Epithelial cell of proximal tubule (primary cell): ENCODE measurements at places on chromosomes 6 and 20.

DNA sequence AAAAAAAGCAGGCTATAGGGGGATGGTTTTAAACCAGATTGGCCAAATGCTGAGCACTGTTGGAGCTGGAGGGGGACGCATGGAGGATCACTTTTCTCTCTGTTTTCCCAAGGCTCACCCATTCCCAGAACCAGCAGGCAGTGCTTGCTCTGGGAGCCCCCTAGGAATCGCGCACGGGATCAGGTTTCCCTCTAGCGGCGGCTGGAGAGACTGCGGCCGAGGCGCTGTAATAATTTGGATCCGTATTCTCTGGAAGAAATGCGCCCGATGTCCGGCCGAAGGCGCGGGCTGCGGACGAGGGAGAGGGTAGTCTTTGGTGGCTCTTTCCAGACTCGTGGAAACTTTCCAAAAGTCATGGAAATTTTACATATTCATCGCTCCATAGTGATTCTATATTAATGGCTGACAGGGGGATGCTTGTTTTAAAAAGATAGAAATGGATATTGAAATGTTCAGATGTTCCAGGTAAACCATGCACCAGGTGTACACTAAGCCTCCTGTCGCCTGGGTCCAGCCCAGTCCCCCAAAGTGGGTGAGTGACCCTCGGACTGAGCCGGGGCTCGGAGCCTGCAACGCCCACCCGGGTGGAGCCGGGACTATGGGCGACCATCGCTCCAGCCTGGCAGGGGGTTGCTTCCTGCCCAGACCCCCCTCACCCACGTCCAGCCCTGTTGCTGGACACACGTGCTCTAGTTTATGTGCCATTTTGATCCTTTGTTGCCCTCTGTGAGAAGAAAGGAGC, 78.7 kb upstream of the PHACTR3 start:
- DNase-seq = no peak

- DNase-seq = no peak
Observed at GRCh38 chr6:158287047-158287446, 25.2 kb upstream of the TULP4 start.

DNA sequence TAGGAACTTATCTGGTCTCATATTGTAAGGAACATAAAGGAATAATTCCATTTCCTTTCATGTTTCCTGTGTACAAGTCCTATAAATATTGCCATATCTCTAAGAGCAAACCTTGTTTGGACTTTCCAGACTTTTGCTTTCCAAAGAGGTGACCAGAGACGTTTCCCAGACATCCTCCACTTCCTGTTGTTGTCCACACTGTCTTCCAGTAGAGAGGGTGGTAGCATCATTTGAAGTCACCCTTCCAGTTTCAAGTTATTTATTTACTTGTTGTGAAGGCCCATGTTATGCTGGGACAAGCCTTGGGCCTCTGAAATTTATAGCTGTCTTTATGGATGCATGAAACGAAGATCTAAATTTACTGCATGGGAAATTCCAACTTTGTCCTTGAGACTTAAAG, 10.6 kb upstream of the TGM3 start:
- no peak for DNase-seq

DNA sequence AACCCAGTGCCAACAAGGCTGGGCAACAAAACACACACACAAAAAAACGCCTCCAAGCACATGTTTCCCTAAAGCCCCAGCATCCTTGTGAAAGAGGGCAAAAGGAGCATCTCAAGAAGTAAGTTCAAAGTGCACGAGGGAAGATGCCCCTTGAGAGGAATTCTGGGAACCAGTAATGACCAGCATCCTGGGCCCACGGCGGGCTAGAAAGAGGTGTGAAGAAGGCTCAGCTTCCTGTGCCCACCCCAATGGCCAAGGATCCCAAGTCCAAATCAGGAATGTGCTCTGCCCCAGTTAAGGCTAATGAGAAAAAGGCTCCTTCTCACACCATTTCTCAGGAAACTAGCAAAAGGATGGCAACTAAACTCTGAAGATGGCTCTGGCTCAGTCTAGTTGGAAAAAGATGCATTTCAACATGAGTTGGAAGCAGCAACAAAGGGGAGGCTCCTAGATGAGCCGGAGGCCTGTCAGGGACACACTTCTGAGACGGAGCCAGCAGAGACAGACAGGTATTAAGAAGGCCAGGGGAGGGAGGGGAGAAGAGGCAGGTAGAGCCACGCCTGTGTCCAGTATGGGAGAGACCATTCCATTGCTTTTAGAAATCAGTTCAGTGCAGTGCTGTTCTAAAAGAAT, 3.2 kb downstream of the RIMS4 start:
- no peak for DNase-seq

- no peak for DNase-seq
Observed at GRCh38 chr6:113920663-113921267, 50.2 kb downstream of the HDAC2 start.

DNA sequence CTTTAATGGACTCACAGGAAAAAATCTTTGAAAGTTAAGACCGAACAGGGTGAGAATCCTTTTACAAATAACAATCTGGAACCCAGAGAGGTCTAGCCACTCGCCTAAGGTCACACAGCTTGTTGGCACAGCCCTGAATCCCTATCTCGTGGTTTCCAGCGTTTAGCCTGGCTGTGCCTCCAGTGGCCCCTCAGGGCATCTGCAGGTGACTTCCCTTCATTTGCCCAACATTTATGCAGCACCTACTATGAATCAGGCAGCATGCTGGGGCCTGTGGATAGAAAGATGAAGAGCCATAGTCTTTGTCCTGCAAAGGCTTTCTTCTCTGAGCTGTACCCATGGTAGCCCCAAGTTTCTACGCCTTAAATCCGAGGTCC, 2.6 kb upstream of the NR2E1 start:
- no peak for DNase-seq

DNA sequence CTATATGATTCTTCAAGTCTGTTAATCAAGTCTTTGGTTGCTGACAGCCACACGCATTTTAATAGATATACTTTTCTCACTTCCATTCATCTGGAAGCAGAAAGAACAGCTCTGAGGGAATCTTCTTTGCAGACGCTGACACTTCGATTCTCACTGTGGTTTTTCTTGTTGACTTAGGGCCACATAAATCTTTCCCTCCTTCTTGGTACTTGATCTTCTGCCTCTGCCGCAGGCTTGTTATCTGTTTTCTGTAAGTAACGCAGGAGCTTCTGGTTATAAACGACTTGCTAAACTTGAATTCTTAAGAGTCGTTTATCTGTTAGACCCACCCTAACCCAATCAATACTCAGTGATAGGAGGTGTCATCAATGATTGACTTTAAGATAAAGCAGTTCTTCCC, 268.8 kb upstream of the SULF2 start:
- DNase-seq = no peak

- no peak for DNase-seq
Observed at GRCh38 chr6:145138469-145139139, 596.7 kb downstream of the EPM2A start.

DNA sequence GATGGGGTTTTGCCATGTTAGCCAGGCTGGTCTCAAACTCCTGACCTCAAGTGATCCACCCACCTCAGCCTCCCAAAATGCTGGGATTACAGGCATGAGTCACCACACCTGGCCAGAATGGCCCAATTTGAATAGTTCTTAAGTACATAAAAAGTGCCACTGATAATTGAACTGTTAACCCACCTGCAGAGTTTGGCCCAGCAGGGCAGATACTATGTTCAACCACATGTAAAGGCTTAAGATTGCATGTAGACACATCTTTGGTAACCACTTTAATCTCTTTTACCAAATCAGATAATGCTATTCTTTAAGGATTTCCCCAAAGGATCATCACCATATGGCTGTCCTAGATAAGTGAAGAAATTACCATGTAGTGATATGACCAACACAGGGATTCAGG, 21.3 kb upstream of the SGK1 start:
- DNase-seq = no peak

DNA sequence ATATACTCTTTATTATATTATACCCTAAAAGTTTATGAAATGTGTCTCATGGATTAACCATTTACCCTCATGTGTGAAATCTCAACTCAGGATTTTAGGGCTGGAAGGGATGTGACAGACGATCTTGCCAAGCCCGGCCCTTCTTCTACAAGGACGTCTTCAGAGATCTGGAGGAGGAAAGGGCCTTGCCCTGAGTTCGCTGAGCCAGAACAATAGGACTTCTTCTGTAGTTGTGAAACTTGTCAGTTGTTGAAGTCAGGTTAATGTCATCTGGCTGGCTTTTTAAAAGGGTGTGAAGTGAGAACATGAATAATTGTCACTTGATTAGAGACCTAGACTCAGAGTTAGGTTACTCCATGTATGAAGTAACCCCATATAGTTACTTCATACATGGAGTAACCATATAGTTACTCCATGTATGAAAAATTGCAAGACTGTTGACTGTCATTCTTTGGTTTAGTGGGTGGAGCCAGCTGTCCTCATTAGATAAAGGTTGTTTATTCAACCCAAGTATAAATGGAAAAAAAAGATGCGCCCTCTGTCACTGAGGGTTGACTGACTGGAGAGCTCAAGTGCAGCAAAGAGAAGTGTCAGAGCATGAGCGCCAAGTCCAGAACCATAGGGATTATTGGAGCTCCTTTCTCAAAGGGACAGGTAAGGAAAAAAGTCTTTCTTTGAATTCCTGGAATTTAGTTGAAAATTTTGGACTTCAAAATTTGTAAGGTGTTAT, at the start of gene ARG1:
Gene ARG1 (plus strand): TSS at position 541 of the 730 bp plus-strand sequence. CDS start 57 bp downstream, at position 598.
- DNase-seq = no peak

DNA sequence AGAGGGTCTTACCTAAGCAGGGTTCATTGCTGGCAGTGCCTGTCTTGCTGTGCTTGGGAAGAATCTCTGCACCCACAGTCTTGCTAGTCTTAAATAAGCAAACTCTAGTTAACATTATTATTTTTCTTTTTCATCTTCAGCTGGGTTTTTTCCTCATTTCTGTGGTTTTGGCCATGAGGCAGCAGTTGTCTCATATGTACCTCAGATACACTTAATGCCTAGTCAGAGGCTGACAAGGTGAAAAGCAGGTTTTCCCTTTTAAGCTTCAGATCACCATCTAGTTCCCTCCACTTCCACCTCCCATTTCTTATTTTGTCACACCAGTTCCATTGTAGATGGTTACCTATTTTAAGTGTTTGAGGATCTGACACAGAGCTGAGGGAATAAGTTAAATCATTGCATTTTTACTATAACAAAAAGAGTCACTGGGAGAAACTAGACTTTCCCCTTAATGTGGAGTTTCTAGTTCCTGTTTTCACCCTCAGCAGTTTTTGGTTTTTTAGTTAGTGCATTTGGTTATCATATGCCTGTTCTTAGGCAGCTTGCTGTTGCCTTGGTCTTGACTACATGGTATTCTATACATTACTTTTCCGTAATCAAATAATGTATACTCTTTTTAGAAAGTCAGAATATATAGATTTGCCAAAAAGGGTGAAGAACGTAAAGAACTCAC, 46.0 kb downstream of the AFDN start:
- no peak for DNase-seq

DNA sequence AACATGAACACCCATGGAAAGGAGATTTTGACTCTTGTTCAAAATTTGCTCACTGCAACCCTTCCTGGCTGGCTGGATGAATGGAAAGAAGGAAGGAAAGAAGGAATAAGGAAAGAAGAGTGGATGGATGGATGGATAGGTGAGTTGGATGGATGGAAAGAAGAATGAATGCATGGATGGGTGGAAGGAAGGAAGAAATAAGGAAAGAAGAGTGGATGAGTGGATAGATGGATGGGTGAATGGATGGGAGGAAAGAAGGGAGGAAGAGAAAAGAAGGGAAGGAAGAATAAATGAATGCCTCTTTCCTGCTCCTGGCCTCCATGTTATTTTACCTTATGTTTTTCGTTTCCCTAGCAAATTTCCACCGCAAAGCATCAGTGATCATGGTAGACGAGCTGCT, 74.2 kb upstream of the RIN2 start:
- no peak for DNase-seq

DNA sequence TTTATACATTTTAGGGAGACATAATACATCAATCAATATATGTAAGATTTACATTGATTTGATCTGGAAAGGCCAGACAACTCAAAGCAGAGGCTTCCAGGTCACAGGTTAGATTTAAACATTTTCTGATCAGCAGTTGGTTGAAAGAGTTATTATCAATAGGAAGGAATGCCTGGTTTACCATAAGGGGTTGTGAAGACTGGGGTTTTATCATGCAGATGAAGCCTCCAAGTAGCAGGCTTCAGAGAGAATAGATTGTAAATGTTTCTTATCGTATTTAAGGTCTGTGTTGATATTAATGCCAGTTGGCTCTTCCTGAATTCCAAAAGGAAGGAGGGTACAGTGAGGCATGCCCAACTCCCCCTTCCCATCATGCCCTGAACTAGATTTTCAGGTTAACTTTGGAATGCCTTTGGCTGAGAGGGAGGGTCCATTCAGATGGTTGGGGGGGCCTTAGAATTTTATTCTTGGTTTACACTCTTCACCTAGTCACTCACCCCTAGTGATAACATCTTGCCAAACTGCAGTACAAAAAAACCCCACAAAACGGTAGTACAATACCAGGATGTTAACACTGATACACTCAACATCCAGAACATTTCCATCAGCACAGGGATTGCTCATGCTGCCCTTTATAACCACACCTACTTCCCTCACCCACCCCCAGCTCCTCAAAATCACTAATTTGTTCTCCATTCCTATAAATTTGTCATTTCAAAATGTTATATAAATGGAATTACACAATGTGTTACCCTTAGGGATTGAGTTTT, 259.6 kb upstream of the PLN start:
- no peak for DNase-seq

DNA sequence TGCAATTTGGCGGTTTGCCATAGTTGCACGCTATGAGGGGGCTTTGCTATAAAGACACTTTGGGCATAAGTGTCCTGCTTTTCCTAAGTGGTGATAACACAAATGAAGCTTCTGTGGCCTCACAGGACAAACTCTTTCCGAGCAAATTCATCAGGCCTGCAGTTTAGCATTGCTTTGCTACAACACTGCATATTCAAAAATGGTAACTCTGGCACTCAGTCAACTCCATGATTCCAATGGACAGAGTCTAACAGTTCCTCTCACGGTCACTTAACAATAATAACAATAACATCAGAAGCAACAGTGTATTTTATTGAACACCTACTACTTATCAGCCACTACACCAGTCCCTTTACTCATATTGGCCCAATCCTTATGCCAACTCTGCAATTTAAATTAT, 222.5 kb downstream of the FRK start:
- no peak for DNase-seq

DNA sequence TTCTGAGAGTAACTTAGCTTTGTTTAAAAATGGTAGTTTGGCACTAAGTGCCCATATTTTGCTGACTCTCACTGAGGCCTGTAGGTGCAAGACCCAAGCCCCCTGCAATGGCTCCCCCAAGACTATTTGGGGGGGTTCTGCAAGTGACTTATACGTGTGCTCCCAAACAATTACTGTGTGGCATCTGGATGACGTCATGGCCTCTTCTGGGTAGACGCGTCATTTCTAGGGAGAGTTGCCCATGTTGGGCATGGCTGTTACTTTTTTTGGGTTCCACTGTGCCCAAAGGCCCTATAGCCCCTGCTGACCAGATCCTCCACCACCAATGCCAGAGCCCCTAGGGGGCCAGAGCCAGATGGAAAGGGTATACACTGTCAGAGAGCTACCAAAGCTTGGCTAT, 110.3 kb upstream of the MYLIP start:
- DNase-seq = no peak
